ENCODE measurements at places on chromosomes 4 and X. TPM values are rescaled to one million over a fixed set of nuclear protein-coding genes. Genes with fewer than 3 reads are reported as not detected.

TLR2 gene
- polyA plus RNA-seq: 6.3 TPM

DNA sequence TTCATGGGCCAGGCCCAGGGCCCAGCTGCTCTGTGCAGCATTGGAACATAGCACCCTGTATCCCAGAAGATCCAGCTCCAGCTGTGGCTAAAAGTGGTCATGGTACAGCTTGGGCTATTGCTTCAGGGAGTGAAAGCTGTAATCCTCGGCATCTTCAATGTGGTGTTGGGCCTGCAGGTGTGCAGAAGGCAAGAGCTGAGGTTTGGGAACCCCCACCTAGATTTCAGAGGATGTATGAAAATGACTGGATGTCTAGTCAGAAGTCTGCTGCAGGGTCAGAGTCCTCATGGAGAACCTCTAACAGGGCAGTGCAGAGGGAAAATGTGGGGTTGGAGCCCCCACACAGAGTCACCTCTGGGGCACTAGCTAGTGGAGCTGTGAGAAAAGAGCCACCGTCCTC, 341.7 kb downstream of the PPP3CA start:
- DNase-seq: no peak

DNA sequence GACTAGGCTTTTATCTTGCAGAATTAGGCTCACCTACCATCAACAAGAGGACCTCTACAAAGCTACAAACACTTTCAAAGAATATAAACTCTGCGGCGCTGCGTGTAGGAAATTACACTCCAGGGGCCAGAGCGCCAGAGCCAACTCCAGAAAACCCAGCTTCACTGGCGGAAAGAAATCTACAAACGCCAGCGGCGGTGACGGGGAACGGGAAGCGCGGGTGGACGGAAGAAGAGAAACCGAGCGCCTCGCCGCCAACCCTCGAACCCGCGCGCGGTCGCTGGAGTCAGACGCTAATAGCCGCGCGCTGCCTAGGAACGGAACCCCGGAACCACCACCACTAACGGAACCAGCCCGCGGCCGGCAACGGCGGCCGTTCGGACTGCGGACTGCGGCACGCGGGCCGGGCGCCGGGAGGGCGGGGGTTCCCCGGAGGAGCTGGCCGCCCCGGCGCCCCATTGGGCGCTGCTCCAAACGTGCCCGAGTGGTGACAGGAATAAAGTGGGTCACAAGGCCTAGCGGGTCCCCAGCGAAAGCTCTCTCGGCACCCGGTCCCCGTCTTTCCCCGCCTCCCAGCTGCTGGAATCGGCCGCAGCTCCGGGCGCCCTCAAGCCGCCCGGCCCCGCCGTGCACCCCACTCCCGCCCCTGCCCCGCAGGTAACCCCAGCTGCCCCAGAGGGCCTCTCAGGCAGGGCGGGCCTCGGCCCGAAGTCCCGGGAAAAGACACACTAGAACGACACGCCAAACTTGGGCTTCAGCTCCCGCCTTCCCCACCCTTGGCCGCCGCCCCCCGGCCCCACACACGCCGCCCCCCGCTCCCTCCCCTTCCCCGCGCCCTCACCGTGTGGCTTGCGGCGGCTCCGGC, 836 bp downstream of the CLOCK start:
- peak; percentile 74 for DNase-seq

DTHD1 gene
- not detected for polyA plus RNA-seq

DNA sequence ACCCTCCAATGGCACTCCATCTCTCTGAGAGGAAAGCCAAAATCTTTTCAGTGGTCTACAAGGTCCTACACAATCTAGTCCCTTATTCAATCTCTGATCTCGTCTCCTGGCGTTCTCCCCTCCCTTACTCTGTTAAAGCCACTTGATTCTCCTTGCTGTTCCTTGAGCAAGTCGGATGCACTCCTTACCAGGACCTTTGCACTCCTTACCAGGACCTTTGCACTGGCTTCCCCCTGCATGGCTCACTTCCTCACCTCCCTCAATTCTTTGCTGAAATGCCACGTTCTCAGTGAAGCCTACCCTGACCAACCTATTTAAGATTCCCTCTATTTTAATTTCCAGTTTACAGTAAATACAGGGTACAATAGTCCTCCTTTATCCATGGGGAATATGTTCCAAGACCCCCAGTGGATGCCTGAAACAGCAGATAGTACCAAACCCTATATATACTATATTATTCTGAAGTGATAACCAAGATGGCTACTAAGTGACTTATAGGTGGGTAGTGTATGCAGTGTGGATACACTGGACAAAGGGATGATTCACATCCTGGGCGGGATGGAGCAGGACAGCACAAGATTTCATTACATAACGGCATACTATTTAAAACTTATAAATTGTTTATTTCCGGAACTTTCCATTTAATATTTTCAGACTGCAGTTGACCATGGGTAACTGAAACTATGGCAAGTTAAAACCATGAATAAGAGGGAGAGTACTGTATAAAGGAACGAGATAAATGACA, 6.5 kb upstream of the DLG3 start:
- no peak for DNase-seq

ETDA gene
- polyA plus RNA-seq: not detected

DGKK gene
- polyA plus RNA-seq: 9.0 TPM

DNA sequence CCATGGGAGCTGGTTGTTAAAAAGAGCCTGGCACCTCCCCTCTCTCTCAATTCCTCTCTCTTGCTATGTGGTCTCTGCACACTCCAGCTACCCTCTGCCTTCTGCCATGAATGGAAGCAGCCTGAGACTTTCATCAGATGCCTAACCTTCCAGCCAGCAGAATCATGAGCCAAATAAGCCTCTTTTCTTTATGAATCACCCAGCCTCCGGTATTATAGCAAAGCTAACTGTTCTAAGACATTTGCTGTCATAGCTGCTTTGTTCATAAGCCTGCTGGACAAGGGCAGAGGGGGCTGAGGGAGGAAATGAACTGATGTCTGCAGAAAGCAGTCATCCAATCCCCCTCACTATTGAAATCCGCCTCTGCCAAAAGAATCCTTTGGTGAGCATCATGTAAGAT, 196.7 kb downstream of the ZNF330 start:
- DNase-seq: no peak

GRCh38 chr4:186584912-186585311, 29.5 kb upstream of the MTNR1A start:
- no peak for DNase-seq

DNA sequence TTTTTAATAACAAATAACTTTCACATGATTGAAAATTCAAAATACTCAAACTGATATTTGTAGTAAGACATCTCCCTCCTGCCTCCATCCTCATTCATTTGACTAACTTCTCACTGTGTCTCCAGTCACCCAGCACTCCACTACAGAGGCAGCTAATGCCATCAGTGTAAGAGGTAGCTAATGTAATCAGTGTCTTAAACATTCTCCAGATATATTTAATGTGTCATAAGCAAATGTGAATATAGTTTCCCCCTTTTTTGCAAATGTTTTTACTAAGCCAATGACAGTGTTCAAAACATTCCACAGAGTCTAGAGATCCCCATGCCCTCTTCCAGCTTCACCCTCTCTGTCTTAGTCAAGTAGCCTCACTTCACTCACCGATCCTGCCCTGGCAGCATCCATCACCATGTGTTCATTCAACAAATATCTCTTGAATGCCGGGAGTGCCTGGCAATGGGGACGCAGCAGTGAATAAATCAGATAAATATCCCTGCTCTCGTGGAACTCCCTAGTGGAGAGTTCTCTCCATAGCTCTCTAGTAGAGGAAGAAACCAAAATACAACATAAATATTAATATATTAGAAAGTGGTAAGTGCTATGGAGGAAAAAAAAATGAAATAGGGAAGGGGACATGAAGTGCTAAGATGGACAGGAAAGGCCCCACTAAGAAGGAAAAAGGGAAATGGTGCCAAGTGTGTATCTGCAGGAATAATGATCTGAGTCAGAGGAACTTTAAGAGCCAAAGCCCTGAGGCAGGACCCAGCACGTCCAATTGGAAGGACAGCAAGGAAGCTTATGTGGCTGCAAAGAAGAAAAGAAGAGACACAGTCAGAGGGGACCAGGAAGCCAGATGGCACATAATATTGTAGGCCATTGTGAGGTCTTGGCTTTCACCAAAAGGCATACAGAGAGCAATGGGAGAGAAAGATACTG, 18.7 kb downstream of the SCFD2 start:
- DNase-seq: no peak

TMPRSS11A gene
- not detected for polyA plus RNA-seq

SCD5 gene
- 38.7 TPM for polyA plus RNA-seq

JADE3 gene
- polyA plus RNA-seq: 27.2 TPM

DNA sequence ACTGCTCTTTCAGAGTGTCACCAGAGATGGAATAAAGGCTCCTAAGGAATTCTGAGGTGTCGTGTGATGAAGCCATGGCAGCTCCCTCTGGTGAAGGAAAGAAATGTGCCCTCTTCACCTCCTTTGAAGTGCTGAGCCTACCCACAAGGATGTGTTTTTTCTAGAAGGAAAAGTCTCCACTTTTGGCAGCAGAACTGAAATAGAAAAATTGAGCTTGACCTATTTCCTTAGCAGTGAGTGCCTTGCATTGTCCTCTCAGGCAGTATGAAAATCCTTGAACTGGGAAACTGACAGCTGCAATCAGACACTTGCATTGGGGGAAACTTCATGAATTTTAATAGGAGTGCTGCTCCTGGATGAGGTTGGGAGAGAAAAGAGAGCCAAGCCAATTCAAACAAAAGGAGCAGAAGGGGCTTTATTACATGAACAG, 95.2 kb downstream of the DCLK2 start:
- no peak for DNase-seq

MAP7D2 gene
- 5.5 TPM for polyA plus RNA-seq

GRCh38 chr4:126242679-126243390, 928.1 kb downstream of the FAT4 start:
- no peak for DNase-seq

DNA sequence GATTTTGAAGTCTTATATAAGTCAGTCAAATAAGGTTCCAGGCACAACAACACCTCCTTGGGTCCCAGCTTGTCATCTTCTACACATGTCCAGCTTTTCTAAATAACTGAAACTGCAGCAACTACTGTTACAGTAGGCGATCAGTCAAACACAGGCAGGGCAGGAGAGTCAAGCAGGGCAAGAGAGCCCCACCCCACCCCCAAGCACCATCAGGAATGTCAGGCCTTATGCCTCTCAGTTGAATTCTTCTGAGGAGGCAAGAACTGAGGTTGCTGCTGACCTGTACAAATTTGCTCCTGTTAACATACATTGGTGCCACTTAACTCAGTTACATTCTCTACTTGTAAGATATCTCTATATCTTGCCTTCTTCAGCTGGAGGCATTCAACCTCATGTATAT, 608.8 kb upstream of the PCDH10 start:
- DNase-seq: no peak

DNA sequence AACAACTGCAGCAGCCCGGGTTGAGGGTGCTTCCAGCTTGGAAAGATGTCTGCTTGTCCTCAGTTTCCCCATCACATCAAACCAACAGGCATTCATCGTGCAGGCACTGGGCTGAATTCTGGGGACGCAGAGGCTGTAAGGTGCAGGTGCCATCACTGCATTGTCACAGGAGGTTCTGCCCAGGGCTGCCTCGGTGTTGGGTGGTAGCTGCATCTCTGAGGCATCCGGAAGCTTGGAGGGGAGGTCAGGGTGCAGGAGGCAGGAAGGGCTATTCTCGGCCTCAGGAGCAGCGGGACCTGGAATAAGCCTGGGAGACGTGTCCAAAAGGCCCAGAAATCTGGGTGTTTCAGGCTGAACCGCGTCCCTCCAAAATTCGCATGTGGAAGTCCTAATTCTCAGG, 134.6 kb downstream of the HMX1 start:
- no peak for DNase-seq

All from renal pelvis (tissue), 12 donors.